Erythroblast (primary cell): ENCODE measurements at places on chromosomes 13 and 19.

- DNase-seq: no peak
Observed at GRCh38 chr13:42056583-42056982, 8.1 kb downstream of the DGKH start.

GRCh38 chr13:37094099-37094498 lies 11.4 kb downstream of the CSNK1A1L start:
- no peak for DNase-seq

DNA sequence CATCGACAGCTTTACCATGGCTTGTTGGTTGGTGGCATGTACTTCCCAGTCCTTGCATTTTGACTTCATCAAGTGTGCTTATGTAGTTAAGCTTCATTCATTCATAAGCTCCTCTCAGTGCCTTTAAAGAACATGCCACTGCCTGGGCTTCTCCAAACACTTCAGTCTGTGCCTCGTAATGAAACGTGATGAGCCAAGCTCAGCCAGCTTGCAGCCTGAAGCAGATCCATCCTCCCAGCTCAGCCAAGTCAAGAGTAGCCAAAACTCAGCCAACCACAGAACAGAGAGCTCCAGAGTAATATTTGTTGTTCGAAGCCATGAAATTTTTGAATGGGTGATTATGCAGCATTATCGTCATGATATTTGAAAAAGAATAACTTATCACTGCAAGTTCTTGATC lies 989.7 kb downstream of the EFNB2 start:
- DNase-seq: no peak

DNA sequence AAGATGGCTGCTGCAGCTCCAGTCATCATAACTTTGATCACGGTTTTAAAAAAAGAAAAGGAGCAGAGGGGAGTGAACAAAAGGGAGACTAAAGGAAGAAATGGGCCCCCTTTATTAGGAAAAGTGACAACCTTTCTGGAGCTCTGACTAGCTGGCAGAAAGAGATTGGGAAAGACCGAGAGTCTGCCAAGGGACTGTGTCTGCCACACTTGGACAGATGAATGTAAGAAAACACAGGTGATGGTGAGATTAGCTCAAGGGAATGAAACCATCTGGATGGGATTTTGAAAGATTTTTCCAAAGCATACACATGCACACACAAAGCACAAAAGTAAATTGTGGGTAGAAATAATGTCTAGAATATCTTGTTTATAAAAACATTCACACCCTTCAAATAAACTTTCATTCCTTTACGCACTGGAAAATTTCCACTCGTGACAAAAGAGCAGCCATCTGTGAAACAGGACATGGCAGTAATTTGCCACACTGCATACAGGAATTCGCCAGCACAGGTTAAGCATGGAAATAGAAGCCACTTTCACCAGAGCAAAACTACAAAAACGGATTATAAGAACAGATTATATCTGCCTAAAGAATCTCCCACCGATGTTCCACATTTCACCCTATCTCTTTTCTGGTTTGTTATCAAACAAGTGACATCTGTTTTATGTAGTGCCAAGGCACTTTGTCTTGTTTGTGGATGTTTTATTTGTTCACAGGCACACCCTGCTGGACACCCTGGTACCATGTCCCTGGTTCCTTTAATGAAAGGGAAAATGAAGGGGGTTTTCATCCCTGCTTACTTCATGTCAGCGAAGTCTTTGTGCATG lies 819.5 kb downstream of the DIAPH3 start:
- DNase-seq: peak; percentile 25

- no peak for DNase-seq
Observed at GRCh38 chr19:48192750-48193149, 22.3 kb downstream of the ZSWIM9 start.

GRCh38 chr13:111945086-111945485 lies 121.9 kb upstream of the SOX1 start:
- no peak for DNase-seq

- no peak for DNase-seq
Observed at GRCh38 chr13:49435992-49436391, 7.9 kb downstream of the CAB39L start.

GRCh38 chr19:50638600-50638999 lies 1.1 kb downstream of the SYT3 start:
- no peak for DNase-seq

- DNase-seq: no peak
Observed at GRCh38 chr13:37460166-37460565, 138.4 kb downstream of the POSTN start.

GRCh38 chr13:39663508-39663907 lies 8.0 kb downstream of the COG6 start:
- no peak for DNase-seq

DNA sequence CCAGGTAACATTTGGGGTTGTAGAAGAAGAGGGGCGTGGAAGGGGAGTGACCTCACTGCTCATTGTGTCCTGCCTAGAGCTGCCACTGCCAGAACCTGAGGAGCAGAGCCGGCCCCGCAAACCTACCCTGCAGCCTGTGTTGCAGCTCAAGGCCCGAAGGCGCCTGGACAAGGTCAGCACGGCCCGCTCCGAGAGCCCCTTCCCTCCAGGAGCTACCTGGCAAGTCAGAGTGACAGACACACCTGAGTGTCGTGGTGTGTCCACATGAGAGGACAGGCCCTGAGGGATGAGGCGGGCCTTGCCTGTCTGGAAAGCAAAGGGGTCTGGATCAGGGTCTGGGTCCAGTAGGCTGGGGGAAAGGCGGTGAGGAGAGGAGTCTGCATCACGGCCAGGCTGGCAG lies 6.8 kb downstream of the KMT2B start:
- DNase-seq: no peak

GRCh38 chr19:29467824-29468401 lies 57.9 kb upstream of the VSTM2B start:
- peak; percentile 7 for DNase-seq

- no peak for DNase-seq
Observed at GRCh38 chr13:33514362-33514761, 228.8 kb upstream of the STARD13 start.

GRCh38 chr13:73891805-73892204 lies 242.4 kb downstream of the KLF12 start:
- no peak for DNase-seq

DNA sequence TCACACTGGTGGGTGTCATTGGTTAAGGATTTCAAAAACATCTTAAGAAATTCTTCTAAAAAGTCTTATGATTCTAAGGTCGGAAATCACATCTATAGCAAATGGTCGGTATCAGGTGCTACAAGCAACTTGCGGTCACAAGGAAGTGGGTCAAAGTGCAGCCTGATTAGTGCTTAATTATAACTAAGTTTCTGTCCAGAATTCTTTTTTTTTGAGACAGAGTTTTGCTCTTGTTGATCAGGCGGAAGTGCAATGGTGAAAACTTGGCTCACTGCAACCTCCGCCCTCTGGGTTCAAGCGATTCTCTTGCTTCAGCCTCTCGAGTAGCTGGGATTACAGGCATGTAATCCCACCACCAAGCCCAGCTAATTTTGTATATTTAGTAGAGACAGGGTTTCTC lies 1.2 kb upstream of the GDF15 start:
- no peak for DNase-seq

- DNase-seq: no peak
Observed at GRCh38 chr19:40279761-40280607, 5.2 kb downstream of the AKT2 start.

DNA sequence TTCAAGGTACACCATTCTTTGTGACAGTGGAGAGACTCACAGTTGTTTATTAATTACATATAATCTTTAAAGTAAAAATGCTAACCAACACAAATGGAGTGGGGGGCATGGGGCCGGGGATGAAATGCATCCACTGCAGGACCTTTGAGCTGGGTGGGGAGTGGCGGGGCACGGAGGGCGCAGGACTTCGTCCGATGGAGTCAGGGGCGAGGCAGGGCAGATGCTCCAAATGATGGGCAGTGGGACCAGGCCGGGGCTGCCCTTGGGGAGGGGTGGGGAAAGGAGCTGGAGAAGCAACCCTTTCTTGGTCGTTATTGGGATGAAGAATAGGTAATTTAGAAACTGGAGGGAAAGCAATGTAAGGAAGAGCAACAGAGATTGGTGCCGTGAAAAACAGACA lies 220.0 kb downstream of the TEX29 start:
- DNase-seq: no peak

DNA sequence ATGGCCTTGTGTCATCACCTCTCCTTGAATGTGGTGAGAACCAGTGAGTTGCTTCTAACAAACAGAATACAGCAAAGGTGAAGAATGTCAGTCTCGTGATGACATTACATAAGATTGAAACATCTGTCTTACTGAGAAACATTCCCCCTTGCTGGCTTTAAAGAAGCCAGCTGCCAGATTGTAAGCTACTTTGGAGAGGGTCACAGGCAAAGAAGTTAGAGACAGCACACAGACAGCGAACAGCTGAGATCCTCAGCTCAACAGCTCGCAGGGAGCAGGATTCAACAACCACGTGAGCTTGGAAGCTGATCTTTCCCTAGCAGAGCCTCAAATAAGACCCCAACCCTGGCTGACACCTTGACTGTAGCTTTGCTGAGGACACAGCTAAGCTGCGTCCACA lies 367.9 kb downstream of the LIG4 start:
- DNase-seq: no peak

GRCh38 chr13:47218611-47219010 lies 321.8 kb upstream of the HTR2A start:
- DNase-seq: no peak

- no peak for DNase-seq
Observed at GRCh38 chr19:35345671-35346111, 2.0 kb upstream of the FFAR1 start.

DNA sequence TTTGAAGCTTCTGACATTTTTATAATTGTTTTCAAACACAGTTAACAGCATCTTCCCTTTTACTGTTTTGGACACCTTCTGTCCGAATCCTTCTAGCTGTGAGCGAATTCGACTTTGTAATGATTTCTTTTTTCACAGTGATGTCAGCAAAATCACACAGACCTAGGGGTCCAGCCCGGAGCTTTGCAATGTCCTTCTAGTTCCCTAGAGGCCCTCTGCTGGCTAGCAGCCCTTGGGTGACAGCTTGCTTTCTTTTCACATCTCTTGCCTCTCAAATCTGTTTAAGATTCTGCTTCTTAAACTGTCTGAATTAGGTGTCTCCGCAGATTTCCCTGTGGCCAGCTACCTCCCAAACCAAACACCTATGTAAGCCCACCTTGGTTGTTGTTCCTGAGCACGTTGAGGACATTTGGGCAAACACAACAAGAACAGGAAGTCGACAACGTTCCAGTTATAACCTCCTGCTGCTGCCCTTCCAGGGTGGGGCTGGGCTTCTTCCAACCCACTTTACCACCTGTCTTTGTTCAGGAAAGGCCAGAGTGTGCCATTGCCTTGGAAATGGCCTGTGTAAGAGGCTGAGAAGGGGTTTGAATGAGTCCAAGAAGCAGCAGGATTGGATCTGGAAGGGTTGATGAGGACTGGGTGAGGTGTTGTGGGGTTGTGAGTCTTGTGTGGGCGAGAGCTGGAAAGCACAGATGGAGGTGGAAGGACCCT lies 123.1 kb downstream of the ATP8A2 start:
- no peak for DNase-seq

- DNase-seq: no peak
Observed at GRCh38 chr13:92967923-92968322, 258.7 kb upstream of the GPC6 start.

DNA sequence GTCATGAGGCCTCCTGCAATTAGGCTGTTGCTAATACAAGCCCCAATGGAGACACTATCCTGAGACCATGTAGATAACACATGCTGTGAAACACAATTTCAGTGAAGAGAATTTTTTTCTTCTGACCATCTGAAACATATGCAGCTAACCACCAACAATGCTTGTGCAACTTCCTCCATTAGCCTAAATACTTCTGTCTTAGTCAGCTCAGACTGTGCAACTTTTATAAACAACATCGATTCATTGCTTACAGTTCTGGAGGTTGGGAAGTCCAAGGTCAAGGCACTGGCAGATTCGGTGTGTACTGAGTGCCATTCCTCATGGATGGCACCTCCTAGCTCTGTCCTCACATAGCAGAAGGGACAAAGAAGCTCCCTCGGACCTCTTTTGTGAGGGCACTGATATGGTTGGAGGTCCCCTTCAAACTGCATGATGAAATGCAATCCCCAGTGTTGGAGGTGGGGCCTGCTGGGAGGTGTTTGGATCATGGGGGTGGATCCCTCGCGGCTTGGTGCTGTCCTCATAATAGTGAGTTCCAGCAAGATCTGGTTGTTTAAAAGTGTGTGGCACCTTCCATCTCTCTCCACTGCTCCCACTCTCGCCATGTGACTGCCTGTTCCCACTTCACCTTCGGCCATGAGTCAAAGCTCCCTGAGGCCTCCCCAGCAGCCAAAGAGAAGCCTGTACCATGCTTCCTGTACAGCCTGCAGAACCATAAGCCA lies 27.7 kb downstream of the STK24 start:
- no peak for DNase-seq

DNA sequence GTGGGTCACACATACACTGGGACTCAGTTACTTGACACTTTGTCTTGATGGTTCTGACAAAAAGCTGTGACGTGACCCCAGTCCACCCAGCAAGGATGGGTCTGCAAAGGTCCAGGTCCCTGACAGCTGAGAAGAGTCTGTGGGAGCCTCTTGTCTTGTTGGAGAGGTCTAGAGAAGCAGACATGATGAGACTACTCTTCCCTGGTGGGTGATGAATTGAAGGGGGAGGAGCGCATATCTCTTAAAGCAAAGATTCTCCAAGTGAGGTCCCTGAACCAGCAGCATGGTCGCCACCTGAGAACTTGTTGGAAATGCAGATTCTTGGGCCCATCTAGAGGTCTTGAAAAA lies 78.5 kb upstream of the MEDAG start:
- no peak for DNase-seq

DNA sequence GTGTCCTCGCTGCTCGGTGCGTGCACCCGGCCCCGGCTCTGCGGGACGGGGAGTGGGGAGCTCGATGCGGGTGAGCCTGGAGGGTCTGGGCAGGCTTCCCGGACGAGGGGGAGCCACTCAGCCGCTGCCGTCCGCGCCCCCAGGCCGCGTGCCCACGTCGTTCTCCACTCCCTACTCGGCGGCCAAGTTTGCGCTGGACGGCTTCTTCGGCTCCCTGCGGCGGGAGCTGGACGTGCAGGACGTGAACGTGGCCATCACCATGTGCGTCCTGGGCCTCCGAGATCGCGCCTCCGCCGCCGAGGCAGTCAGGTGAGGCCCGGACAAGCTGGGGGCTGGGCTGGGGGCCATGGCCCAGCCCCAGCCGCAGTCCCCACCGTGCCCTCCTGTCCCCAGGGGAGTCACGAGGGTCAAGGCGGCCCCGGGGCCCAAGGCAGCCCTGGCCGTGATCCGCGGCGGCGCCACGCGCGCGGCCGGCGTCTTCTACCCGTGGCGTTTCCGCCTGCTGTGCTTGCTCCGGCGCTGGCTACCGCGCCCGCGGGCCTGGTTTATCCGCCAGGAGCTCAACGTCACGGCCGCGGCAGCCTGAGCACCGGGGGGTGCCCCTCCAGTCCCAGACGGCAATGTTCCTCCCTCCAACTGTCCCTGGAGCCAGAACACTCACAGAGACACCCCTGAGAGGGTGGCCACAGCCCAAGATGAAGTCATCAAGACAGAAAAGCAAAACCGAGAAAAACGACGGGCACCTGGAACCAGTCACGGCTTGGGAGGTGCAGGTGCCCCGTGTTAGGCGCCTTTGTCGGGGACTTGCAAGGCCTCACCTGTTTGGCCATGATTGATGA lies 2.5 kb upstream of the RPL36 start:
- DNase-seq: no peak

- DNase-seq: no peak
Observed at GRCh38 chr13:51823863-51824262, 19.9 kb upstream of the DHRS12 start.
